ENCODE measurements at places on chromosomes 2 and 18.

DNA sequence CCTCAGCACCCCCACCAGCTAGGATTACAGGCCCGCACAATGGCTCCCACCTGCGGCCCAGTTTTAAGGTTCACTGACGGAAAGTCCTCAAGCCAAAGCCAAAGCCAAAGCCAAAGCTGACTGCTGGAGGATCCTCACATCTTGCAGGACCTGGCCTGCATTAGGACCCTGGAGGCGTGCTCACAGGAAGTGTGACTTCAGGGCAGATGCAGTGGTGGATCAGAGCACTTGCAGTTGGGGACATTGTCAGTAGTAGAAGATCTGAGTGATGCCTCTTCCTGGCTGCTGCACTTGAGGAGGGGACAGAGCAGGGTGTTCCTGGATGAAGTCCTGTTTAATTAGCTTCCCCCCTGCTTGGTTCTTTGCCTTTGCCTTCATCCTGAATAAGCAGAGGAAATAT, 69.0 kb upstream of the ALPP start:
- peak; percentile 35 for DNase-seq

DNA sequence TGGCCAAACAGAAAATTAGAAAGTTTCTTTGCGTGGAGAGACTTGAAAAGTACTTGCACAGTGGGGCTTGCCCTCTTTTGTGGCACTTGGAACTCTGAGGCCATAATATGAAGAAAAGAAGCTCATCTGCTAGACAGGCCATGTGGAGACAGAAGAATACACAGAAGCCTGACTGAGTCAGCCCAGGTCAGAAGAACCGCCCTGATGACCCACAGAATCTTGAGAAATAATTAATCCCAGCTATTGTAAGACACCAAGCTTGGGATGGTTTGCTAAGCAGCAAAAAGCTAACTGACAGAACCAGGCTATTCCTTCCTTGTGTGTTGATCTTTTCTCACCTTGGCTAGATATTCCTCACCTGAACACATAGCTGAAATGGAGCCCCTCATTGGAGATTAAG, 33.7 kb downstream of the G6PC2 start:
- no peak for DNase-seq

DNA sequence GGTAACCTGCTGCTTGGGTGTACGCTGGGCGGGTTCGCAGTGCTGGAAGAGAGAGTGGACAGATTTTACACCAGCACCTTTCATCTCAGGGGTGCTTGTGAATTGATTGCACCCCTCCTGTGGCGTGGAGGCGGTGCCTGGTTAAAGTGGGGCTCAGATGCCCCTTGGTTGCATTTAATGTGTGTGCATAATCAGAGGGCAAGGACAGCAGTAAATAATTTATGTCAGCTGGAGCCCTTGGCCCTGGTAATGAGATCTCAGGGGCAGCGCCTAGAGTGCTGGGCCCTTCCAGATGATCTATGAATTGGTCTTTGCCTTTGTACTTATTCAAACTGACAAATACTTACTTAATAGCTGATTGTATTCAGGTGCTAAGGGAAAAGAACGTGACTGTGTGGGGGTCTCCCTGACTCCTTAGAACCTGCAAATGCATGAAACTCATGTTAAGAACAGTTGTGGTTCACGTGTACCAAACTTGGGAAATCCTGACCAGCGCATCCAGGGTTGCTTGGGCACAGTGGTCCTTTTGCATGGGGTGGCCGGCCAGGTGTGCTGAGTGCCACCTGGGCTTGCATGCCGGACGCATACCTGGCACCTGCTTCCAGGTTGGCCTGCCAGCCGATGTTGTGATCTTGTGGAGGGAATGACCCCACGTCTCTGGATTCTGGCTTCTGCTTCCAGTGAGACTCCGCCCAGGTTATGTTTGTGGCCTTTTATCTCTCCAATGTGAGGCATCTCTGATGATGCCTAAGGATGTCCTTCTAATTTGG, 118.5 kb downstream of the AGAP1 start:
- no peak for DNase-seq

DNA sequence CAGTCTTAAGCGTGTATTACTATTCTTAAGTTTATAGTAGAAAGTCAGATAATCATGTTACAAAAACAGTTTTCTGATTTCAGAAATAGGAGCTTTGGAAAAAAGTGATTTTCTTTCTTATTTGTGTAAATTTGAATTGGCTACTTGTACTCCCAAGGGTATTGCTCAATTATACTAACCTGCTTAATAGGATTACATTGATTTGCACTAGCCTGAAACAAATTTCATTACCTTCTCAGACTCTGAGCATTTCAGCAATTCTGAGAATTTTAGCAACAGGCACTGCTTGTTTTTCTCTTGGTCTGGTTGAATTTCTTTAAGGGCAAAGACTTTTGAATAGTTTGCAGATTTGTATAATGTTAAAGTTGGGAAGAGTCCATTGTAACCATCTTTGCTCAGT, 87.2 kb upstream of the NXPH2 start:
- DNase-seq: no peak

DNA sequence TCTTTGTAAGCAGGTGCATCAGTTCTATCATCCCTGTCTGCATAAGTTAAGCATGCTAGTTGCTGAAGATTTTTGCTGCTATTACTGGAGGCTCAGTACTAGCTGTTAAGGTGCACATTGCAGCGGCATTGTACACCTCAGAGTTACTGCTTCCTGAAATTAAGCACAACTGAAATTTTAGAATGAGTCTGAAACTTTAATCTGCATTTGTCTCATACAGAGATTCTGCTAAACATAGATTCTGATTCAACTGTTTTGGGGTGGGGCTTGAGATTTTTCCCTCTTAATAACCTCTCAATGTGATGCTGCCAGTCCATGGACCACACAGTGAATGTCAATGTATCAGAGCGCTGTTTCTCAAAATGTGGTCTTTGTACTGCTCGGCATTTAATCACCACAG, 585.7 kb upstream of the GCFC2 start:
- DNase-seq: no peak

GRCh38 chr2:25367296-25367695, 25.6 kb upstream of the DNMT3A start:
- no peak for DNase-seq

DNA sequence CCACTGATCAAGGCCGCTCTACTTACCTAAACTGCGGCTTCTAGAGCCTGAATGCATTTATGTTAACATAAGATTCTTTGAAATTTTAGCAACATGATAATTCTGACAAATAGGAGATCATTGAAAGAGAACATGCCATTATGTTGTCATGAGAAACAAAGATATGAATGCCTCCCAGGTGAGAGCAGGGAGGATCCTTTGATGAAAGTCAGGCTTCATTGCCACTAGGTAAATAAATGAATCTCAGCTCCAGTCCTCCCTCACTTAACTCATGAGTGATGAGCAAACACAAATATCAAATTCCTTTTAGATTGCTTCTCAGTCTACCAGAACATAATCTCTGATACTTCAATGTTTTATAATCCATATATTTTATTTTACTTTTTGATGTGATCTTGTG, 463.2 kb upstream of the CDH7 start:
- DNase-seq: no peak

DNA sequence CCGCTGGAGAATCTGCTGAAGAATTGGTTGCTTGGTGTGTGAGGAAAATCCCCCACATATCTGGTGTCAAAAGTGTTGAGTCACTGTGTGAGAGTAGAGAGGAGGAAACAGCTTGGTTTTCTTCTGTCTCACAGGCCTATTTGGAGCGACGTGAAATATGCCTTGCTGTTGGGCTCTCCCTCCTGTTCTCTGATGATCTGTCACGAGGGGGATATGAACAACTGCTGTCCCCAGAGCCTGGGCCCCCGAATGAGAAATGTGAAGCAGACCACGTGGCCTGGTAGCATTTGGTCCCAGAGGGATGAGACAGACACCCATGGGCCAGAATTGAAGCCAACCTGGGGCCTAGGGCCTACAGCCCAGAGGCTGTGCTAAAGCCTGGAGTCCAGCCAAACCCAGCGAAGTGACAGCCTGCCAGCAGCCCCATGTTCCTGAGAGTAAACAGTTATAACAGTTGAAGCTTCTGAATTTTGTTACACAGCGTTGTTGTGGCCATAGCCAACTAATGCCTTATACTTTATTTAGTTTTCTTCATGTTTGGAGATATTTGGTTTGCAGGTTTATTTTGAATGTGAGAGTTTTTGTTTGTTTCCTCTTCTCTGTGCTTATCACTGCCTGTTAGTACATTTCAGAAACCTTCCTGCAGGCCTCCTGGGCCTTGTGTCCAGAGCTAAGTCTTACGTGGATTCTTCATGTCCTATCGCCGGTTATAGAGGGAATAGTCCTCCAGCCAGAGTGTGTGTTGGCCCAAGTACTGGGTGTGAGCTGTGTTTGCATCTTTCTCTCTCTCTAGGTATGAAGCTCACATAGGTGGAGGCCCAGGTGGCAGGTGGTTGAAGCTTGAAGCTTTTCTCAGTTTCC, 18.7 kb upstream of the COLEC12 start:
- no peak for DNase-seq

DNA sequence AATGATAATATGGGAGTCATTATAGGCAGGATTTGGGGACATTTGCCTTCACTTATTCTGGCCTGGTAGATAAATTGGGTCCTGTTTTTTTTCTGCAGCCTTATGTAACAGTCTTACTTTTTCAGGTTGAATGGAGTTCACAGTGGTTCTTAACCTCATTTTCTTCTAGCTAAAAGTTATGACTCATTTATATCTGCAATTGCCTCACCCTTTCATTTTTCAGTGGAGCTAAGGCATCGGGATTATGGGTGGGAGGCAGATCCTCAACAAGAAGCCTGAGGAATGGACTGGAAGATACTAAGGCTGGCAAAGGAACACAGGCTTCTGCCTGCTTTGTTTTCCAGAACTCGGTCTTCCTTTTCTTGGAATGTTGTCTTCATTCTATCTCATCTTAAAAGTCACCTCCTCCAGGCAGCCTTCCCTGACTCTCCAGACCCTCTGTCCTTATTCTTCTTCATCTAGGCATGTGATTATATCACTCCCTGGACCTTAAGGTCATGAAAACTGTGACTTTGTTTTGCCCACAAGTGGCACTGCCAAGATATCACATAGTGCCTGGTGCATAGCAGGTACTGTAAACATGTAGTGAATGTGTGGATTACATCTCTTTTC, 41.0 kb upstream of the ACSL3 start:
- no peak for DNase-seq

GRCh38 chr2:78811955-78812610, 213.4 kb upstream of the REG3G start:
- DNase-seq: no peak

DNA sequence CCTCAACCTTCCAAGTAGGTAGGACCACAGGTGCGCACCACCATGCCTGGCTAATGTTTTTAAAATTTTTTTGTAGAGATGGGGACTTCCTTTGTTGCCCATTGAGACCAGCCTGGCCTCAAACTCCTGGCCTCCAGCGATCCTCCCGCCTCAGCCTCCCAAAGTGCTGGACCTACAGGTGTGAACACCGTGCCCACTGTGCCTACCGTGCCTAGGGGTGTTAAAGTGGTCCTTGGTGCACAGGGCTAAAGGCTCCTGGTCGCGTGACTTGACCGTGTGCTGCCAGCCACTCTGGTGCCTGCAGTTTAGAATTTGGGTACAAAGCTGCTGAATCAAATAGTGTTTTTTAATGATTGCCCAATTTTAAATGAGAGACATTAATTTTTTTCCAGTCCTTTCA, 51.0 kb upstream of the KCNG2 start:
- no peak for DNase-seq

DNA sequence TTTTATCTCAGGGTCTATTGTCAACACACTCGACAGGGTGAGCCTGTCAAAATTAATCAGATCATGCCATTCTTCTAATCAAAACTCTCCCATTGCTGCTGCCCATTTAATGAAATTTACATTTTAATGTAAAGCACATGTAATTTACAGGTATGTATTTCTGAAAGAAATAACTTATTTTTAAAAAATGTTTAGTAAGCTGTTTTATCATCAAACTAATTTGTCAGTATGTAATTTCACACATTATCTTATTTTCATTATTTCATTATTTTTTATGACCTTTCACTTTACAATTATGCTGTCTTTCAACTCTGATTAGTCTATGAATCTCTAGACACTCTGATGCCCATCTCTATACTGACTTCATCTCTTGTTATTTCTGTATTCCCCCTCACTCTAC, 467.8 kb downstream of the ZNF804A start:
- no peak for DNase-seq

DNA sequence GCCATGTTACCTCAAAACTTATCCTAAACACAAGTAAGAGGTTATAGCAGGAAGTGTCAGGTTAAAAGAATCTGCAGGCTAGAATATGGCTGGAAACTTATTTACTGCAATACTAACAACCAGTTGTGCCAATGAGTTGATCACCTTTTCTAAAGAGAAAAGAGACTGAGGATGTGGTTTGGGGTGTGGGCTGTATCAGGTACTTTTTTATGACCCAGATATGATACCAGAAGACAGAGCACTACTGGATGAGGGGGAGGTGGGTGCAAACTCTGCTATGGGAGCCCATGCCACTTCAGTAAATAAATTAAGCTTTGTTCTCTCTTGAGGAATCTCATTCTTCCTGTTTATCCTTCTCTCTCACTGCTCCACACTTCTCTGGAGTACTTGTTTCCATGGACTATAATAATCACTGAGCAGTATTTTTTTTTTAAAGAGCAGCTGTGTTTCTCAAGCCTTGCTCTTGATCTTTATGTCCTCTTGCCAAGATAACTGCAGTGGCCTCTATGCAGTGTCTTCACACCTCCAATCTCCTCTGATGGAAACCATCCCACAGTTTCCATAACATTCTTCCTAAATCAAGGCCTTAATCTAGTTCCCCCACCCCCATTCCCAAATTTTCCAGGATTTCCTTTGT, 51.2 kb upstream of the NOSTRIN start:
- DNase-seq: peak; percentile 64

GRCh38 chr2:240810621-240811020, 9.4 kb downstream of the KIF1A start:
- DNase-seq: no peak

GRCh38 chr2:68911246-68911645, 40.0 kb upstream of the BMP10 start:
- DNase-seq: peak; percentile 32

DNA sequence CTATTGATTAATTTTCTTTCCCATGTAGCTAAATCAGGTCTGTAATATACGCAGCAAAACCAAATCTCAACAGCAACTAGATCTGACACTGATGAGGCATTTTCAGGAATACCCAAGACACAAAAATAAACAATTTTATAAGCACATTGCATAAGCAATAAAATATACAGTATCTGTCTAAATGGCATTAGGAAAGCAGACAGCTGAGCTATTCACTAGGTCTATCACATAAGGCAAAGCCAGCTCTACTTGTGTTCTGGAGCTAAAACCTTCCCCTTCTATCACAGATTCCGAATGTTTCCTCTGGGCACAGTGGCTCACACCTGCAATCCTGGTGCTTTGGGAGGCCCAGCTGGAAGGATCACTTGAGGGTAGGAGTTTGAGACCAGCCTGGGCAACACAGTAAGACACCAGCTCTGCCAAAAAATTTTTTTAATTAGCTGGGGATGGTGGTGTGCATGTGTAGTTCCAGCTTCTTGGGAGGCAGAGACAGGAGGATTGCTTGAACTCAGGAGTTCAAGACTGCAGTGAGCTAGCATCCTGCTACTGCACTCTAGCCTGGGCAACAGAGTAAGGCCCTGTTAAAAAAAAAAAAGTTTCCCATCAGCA, 21.1 kb downstream of the PTPN2 start:
- DNase-seq: no peak
